ENCODE measurements at places on chromosomes 6 and 20.

GRCh38 chr20:40305303-40305702, 383.7 kb downstream of the MAFB start:
- no peak for DNase-seq

DNA sequence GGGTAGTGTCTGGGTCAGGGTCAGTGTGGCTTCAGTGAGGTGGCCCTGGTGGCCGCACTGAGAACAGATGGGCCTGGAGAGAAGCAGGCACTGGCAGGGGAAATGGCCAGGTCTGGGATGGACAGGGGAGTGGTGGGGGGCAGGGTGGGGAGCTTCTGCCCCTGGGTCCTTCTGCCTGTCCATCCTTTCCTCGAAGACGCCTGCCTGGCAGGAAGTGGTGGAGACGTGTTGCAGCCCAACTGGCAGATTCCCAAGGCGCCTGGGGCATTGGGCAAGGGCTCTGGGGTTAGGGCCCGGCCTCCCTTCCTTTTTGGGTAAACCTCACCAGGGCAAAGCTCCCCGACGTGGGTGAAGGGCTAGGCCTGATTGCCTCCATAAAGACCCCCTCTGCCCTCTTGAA, 10.4 kb downstream of the SRC start:
- DNase-seq = no peak

GRCh38 chr6:141463237-141463977, 669.3 kb upstream of the GJE1 start:
- DNase-seq = no peak

DNA sequence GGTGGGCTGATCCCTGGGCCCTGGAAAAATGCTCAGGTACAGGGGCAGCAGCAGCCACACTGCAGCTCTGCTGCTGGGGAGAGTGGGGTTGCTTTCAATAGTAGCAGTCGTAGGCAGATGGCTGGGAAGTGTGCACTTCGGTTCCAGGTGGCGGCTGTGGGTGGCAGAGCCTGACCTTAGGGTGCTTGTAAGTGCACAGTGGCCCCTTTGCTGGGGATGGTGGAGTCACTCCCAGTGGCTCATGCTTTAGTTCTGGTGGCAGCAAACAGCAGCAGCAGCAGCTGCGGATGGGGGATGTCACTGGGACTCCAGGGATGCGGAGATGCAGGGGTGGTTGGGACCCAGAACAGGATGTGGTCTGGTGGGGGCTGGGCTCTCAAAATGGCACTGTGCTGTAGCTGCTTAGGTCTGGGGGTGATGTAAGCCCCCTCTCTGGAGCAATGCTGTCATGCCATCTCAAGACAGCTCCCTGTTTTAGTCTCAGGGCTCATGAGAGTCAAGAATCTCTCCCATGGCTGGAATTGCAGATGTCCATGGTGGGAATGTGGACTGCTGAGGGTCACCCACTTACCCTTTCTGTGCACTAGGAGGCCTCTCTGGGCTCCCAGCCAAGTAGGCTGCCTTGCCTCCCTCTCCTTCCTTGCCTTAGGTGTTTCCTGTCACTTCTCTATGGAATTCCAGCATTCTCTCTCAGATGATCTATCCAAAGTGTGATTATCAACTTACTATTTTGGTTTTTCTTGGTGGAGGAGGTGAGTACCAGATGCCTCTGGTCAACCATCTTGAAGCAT, 146.7 kb upstream of the SLC22A23 start:
- no peak for DNase-seq

DNA sequence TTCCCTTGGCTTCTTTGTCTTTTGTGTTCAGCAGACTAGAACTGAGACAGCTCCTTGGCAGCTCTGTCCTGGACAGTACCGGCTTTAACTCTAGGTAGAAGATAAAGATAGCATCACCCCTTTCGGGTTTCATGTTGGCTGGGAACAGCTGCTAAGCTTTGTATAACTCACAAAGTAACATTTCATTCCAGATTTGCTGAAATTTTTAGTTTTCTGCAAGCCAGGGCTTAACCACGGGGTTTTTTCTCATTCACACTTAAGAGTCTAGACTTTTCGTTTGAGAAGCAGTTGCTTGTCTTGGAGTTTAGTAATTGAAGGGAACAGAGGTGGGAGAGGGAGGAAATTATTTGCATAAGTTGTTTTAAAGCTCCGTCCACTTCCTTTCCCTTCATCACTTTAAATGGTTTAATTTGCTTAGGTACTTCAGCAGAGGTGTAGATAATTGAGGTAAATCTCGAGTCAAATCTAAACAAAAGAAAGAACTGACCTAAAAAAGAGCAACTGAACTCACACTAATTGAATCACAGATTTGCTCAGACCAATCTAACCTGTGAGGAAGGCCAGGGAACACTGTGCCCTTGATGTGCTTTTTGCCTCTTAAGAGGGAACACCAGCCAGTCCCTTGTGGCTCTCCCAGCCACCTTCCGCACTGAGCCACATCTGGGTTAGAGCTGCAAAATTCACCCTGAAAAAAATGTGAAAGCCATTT, 48.3 kb downstream of the RREB1 start:
- no peak for DNase-seq

DNA sequence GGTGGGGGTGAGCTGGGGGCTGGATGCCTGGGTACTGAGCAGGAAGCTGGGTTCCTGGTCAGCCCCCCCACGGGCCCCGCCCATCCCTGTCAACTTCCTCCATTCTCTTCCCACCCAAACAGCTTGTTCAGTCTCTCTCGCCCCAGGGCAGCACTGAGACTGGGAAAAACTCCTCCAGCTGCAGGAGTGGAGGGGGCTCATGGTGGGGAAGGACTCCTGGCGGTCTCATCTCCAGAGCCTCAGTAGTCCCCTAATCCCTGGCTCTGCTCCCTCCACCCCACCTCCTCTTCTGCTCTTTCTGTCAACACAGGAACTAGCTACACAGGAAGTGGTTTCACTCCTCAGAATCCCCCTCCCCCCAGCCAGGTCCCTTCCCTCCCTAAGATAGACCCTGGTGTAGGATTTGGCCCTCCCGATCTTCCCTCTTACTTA, at the start of gene GPSM3:
Gene GPSM3 (minus strand): TSS at position 36 of the 432 bp plus-strand sequence. CDS start 130 bp downstream, outside the sequence.
- no peak for DNase-seq

DNA sequence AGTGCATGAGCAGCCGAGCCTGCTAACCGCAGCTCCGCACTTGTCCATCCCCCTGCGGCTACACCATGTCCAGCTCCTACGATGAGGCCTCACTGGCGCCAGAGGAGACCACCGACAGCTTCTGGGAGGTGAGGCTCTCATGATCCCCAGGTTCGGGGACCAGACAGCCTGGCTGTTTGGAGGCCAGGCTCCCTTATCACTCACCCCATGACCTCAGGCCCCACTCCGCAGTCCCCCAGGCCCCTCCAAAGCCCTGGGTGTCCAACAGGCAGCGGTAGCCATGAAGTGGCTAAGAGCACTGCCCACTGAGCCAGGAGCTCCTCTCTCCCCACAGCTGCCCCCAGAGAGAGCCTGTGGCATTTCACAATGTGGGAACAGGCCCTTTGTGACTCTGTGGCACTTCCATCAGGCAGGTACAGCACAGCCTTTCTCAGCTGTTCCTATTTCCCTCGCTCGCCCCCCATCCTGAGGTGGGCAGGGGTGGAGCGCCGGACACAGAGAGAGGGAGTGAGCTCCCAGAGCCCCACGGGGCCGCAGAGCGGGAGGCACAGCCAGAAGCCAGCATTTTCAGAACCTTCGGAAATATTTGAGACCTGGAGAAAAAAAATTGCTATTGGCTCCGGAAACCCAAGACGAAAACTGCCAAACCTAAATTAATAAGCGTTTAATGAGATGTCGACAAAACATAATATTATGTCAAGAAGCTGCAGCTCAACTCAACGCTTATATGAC, 29.7 kb downstream of the SPDEF start:
- no peak for DNase-seq

GRCh38 chr6:93307505-93308409, 111.6 kb downstream of the EPHA7 start:
- DNase-seq = no peak

DNA sequence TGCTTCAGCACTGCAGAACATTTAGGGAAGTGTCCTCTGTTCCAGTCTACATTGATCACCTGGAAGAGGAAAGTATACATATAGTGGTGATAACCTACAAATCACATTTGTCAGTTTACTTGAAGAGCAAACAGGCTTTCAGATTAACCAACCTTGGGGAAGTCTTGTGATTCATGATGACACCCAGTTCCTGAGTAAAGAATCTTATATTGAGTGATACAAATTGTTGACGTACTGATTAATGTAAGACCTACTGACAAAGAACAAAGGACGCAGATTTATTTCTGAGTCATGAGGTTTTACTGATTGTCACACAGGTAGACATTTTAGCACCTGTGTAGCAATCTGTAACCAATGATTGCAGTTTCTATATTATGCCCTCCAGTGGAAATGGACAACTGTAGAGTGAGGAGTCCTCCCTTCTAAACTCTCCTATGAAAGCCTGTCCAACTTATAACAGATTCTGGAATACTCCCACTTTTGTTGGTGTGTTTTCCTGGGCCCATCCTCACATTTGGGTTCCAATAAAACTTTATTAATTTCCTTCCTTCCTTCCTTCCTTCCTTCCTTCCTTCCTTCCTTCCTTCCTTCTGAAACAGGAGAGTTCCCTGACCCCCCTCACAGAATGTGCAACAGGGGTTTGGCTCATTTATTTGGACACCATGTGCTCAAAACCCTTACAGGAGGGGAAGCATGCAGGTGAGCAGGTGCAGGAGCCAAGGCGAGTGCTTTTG, 113.5 kb downstream of the SLC35B3 start:
- DNase-seq = no peak

- no peak for DNase-seq
Measured at GRCh38 chr20:15759594-15759993, 813.7 kb downstream of the KIF16B start.

- no peak for DNase-seq
Measured at GRCh38 chr6:26459023-26459810, 1.5 kb downstream of the BTN2A1 start.

DNA sequence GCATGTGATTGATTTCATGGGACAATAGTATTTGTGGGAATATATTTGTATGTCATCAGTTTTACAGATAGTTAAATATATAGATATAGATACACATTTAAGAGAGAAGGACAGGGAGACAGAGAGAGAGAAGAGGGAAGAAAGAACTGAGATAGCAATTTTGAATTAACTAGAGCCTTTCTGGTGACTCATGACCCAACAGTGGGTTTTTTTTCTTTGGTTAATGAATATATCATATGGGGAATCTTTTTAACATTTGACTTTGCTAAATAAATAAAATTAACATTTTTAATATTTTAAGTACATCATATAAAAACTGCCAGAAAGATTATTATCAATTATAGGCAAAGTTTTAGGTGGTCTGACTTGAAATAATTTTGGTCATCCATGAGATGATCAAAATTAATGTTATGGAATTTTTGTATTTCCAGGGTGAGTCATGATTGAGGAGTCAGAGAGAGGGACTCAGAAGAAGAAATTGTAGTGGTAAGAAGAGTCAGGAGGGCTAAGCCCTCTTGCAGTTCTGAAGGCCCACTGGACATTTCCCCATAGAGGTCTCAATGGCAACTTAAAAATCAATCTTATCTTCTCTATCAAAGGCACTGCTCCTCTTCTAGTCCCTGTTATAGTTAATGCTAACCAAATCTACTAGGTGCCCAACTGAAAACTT, 508.1 kb upstream of the MAP3K7 start:
- no peak for DNase-seq

DNA sequence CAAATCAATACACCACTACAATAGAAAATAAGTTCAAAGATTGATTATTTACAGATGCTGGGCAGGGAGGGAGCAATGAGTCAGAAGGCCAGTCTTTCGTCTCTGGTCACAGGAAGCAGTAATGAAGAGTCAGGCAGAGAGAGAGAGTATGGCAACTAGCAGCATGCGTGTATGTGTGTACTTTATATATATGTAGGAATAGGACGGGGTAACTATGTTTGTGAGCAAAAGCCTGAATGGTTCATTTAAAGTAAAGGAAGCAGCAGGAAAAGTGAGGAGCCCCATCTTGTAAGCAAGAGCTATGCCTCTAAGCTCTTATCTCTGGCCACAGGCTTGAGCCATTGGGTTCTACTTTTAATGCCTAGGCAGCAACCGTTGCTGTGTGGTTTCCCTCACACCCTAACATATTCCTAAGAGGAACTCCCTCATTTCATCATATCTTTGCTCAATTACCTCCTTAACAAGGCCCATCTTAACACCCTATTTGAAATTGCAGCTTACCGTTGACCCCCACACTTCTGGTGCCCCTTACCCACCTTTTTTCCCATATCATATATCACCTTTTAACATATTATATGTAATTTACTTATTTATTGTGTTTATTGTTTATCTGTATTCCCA, 66.6 kb downstream of the AFG1L start:
- no peak for DNase-seq

DNA sequence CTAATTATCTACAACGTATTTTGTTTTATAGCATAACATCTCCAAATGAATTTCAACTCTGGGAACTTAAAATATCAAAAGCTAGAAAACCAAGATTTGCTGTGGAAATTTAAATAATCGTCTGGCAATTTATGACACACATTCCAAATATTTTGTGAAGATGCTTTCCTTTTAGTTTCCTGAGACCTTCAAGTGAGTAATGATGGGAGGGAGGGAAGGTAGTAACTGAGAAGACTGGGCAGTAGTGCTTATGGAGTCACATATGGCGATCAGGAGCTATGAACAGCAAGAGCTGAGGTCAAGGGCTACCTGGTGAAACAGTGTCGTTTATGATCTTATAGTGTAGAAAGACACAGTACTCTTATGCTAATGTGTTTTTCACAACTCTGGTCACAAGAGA, 178.2 kb upstream of the THEMIS start:
- no peak for DNase-seq

- no peak for DNase-seq
Measured at GRCh38 chr6:128478230-128479047, 42.0 kb downstream of the PTPRK start.

GRCh38 chr6:67642582-67642981, 992.5 kb upstream of the ADGRB3 start:
- no peak for DNase-seq
